ENCODE measurements at places on chromosomes 7 and 10.

DNA sequence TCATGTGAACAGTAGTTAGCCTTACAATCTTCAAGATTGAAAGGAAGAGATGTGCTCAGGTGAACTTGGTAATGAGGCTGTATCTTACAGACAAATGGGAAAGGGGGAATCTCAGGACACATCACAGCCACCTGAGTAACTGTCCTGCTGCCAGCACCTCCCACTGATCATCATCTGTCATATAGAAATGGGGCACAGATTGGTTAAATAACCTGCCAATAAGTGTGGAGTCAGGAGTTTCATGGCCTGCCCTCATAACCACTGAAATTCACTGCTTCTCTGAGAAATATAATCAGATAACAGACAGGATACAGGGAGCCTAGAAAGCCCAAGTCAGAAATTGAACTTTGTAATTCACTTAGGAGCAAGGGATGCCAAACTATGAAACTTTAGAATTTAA is 64.9 kb upstream of the TAS2R16 start:
- no peak for DNase-seq

- no peak for DNase-seq
These were observed 70.4 kb downstream of the AKR1B1 start for GRCh38 chr7:134388336-134389019.

- DNase-seq, result no peak
These were observed 588.5 kb downstream of the TNS3 start for GRCh38 chr7:46993396-46993795.

DNA sequence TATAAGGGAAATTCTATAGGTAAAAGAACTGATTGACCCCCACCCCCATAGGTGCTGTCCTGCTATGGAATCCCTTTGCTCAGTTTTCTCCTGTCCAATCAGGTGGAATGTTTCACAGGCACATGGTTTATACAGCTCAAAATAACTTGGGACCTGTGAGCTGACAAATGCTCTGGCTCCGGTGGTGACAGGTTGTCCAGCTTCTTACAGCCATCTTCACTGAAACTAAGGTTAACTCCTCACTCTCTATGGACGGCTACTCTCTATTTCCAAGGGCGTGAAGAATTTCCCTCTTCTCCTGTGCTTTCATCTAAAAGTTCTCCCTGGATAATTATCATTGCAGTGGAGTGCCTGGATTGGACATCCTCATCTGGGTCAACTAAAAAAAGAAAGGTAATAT is at the start of gene MYPN:
Gene MYPN (plus strand): TSS at position 158 of the 400 bp plus-strand sequence. CDS start 11,951 bp downstream, outside the sequence.
- no peak for DNase-seq

- DNase-seq, result no peak
These were observed 98.4 kb upstream of the SAMD8 start for GRCh38 chr10:75013007-75013406.

DNA sequence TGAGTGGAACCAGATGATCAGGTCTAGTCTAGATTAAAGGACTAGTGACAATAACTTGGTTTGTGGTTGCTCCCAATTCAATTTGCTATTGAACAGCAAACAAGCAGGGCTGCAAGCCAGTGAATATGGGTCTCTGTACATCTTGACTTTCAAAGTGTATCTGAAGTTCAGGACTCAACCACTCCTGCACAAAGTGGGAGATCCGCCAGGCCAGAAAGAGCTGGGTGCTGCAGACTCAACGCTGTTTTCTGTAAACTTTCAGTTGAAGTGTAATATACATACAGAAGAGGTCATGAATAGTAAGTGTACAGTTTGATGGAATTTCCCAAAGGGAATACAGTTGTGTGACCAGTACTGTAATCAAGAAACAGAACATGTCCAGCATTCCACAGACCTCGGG is 416.6 kb downstream of the RPS24 start:
- no peak for DNase-seq

DNA sequence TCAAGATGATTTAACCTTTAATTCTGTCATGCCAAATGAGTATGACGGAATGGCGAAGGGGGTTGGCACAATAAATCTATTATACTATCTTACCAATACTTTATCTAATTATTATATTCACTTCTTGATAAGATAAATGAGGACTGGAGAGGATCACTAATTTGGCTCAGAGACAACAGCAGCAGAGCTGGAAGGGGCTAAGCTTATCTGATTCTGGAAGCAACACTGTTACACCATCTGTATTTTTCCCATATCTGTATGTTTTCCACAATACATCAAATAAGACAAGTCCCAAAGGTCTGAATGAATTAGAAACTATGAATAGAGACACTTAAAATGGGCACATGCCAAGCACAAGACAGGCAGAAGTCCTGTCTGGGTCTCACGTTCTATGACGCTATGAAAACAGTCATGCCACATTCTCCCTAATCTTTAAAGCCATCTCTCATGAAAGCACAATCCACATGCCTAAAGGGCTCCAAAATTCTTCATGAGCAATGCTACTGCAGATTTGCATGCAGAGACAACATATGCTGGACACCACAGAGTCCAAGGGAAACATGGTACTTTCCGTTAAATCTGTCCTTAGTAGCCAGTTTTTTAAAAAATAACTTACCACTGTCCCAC is 88.3 kb downstream of the SLC25A13 start:
- DNase-seq, result no peak

GRCh38 chr10:130481076-130481930 is 345.1 kb downstream of the GLRX3 start:
- DNase-seq, result no peak

Data from ELF-1 (cell line).